M059J (cell line): ENCODE measurements at places on chromosomes 5 and 9. TPM values are rescaled to one million over a fixed set of nuclear protein-coding genes. Genes with fewer than 3 reads are reported as not detected.

The SCAI gene
- 1.1 and 3.0 TPM in 2 replicates for total RNA-seq

The PCDHA1 gene
- total RNA-seq: 0.05 TPM in 1 of 2 replicates, not detected in the other

The CLIC3 gene
- 11.0 and 18.9 TPM in 2 replicates for total RNA-seq

GRCh38 chr5:107486489-107486888 lies 184.2 kb downstream of the EFNA5 start:
- peak; percentile 76 for DNase-seq

DNA sequence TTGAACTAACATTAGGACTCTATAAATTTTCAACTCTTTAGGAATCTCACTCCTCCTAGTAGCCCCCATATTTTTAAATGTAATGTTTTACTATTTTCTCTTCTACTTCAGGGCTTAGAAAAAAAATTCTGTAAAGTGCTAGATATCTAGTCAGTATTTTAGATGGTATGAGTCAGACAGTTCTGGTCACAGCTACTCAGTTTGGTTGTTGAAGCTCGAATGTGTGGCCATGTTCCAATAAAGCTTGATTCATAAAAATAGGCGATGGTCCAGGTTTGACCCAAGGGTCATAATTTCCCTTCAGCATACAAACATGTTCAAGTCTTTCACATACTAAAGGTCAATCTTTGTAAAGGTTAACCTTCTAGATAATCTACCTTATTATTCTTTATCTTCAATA lies 566.0 kb upstream of the CDH18 start:
- peak; percentile 42 for DNase-seq

The CDC20B gene
- total RNA-seq: not detected in 2 replicates

DNA sequence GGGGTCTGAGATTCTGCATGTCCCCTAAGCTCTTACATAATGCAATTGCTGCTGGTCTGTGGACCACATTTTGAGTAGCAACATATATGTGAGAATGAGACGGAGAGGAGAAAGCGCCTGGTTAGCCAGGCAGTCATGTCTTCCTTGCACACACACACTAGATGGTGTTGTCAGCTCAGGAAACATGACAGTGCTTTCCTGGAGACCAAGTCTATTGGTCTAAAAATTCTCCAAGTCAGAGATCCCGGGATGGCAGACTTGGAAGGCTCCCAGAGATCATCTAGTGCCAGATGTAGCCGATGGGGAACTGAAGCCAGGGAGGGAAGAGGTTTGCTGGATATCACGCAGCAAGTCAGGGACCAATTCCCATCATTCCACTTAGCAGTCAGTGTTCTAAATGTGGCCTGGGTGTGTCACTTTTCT lies 53.4 kb downstream of the GALNT12 start:
- peak; percentile 92 for DNase-seq
